Stimulated activated naive CD8-positive, alpha-beta T cell treated with anti-CD3 and anti-CD28 coated beads, Interleukin-15, amount 100 ng/mL, for 72 hours (primary cell): ENCODE measurements at places on chromosomes 13 and 19.

- DNase-seq: no peak
Measured at GRCh38 chr13:28531077-28531844, 36.3 kb upstream of the FLT1 start.

DNA sequence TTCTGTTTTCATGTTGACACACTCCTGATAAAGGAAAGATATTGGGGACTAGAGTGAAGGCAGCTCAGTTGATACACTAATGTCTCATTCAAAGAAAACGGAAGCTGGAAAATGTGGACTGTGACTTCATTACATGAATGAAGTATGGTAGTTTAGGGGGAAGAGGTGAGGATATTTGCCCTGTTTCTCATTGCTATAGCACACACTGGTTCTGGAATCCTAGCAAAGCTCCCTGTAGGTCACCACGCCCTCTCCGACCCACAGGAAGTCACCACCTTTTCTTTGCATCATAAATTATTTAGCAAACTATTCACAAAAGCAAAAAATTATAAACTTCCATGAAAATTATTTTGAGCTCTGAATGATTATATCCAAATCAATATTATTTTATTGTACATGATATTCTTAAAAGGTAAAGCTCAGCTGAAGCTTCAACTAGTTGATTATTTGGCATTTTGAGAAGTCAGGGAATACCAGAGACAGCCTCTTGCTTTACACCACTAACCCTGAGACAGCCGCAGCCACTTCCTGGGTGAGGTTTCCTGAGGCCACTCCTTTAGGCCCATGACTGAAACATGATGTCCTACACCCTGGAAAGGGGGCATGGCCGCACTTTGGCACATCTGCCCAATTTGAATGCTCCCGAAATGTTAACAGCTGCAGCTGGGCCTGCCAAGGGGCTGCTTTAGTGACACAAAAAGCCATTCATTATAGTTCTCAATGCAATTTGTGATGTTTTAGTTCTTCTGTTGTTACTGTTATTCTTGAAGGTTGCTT is 50.0 kb upstream of the WDFY2 start:
- DNase-seq: peak; percentile 45

DNA sequence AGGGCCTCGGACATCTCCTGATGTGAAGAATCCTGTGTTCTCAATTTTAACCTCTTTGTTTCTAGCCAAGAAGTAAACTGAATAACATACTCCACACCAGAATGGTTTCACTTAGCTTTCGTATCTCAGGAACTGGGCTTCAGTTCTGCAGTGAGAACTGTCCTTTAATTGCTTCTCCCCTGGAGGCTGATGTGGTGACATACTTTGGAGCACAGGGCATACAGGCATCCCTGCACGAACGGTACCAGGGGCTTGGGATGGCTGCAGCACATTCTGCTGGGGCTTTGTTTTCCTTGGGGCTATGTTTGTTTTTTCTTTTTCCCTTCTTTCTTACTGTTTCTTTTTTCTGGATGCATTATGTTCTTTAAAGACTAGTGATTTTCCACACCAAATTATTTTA is 230.5 kb downstream of the TM9SF2 start:
- DNase-seq: no peak

GRCh38 chr19:16266586-16266942 is 58.1 kb upstream of the KLF2 start:
- DNase-seq: peak; percentile 34

- DNase-seq: no peak
Measured at GRCh38 chr19:6297202-6297601, 17.4 kb upstream of the MLLT1 start.

DNA sequence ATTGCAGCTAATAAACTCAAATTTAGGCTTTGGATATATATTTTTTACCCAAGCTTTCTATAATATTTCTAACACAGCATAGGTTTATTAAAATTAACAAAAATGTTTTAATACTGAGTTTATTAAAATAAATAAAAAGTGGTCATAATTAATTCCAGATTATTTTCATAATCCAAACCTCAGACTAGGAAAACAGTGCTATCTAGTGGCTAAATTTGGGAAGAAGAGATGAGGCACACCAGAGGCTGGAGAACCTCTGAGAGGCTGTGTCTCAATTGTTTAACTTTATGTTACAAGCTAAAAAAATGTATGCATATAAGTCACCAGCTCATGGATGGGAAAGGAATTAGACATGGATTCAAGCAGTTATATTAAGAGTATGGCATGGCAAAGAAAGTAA is 392.5 kb downstream of the DIAPH3 start:
- DNase-seq: no peak

DNA sequence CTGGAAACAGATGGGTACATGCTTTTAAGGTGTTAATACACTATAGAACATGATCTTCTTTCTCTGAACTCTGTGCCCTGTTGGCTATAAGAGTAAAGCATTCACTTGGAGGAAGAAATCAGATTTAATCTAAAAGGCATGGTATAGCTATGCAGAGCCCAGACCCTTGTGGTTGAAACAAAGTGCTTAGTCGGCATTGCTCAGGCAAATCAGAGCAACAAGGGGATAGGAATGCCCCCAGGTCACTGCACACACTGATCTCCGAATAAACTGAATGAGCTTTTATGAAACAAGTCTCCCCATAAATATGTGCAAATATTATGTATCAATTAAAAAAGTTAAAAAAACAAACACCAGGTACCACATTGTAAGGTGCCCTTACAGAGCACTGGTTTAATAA is 52.0 kb upstream of the RGCC start:
- DNase-seq: no peak

- no peak for DNase-seq
Measured at GRCh38 chr13:39284801-39285388, 246.6 kb downstream of the NHLRC3 start.

DNA sequence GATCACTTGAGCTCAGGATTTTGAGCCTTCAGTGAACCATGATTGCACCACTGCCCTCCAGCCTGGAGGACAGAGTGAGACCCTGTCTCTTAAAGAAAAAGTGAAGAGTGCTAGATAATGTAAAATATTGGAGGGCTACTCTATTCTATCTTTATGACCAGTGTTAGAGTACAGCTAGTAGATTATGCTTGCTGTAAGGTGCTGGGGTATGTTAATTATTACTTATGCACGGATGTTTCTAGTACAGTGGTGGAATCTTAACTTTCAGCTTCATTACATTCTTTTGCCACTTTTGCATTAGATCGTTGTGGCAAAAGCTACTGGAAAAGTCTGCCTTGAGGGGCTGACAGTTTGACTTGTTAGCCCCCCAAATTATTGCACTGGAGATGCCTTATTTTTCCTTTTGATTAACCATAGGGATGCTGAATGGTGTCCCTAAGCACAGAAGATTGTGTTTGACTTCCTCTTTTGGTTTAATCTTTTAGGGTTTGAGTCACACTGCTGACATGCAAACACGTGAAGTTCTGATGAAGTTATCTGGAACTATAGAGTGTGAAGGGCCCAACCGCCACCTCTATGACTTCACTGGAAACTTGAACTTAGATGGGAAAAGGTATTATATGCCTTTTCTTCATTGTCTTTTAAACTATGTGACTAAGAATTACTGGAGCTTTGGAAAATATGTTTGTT is 169.8 kb downstream of the ATP8A2 start:
- DNase-seq: no peak

DNA sequence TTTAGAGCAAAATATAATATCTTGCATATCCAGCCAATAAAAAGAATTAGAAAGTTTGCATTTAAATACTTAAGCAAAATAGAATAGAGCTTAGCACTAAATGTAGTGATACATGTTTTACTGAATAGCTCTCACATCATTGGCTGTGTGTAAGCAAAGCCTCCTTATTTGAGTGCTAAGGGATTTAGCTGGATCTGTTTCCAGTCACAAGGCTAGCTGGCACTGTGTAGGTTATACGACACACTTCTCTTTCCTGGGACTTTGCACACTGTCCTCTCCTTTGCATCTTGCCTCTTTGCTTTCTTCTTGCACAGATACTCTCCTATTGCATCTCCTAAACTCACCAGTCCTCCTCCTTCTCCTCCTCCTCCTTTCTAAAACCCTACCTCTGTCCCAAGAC is 423.8 kb downstream of the KLF5 start:
- DNase-seq: no peak

GRCh38 chr19:1009041-1009980 is 9.1 kb downstream of the GRIN3B start:
- no peak for DNase-seq

DNA sequence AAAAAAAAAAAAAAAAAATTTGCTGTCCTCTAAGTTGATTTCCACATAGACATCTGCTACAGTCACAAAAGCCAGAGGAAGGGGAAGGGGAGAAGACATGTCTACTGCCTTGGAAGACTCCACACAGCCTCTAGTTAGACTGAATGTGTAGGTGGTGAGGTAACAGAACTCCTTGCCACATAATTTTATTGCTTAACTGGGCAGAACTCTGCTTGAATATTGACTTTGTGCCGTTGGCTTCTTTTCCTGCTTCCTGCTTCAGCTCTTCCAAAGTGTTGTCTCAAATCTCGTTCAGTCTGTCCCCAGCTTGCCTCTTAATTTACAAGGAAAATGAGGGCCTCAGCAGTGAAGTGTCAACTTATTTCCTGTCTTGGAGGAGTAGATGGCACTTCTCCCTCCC is 37.1 kb downstream of the ESD start:
- no peak for DNase-seq

GRCh38 chr13:94268661-94269060 is 210.8 kb downstream of the DCT start:
- DNase-seq: no peak

DNA sequence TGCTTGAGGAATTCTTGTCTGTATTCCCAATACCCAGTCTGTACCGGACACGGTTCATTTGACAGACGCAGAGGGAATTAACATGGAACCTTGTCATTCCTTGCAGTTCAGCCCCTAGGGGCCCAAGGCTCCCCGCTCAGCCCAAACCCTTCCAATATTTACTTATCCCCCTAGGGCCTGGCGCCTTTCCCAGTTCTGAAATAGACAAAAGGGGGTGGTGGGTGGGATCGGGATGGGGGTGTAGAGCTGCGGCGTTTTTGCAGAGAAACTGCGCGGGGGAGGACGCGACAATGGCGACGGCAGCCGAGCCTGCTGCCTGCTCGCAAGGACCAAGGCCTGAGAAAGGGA is 583 bp downstream of the AKAP8L start:
- DNase-seq: no peak

- no peak for DNase-seq
Measured at GRCh38 chr13:25085125-25085742, 10.7 kb upstream of the PABPC3 start.

DNA sequence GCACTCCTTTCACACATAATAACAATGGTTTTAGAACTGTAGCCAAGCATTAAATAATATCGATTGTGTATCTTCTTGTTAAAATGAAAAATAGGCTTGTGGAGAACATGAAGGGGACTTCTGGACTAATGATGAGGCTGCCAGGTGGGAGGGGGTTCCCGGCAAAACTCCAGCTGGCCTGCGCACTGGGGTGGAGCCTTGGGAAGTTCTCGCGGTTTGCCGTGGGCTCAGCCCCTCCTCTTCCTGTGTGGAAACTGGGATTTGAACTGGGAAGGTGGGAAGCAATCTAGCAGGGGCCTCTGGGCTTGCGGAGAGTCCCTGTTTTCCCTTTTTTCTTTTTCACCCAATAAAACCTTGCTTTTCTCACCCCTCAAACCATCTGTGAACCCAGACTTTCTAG is 113.7 kb upstream of the SLITRK1 start:
- DNase-seq: no peak

GRCh38 chr13:112978561-112979405 is 9.8 kb downstream of the MCF2L start:
- DNase-seq: no peak

- DNase-seq: no peak
Measured at GRCh38 chr13:74891610-74892009, 590.4 kb downstream of the TBC1D4 start.

DNA sequence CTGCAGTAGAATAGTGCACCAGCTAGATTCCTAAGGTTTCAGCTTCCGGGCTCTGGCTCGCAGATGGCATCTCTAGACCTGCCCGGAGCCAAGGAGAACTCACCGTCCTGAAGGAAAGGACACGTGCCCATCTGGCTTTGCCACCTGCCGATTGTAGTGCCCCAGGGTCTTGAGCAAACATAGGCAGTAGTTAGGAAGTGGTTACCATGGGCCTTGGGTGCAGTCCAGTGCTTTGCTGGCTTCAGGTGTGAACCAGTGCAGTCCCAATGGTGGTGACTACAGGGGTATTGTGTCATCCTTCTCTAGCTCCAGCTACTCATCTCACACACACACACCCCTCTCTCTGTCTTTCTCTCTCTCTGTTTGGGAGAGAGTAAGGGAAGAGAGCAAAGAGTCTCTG is 61.4 kb upstream of the TEX29 start:
- DNase-seq: no peak

- DNase-seq: no peak
Measured at GRCh38 chr19:7897292-7897691, 6.4 kb upstream of the MAP2K7 start.

DNA sequence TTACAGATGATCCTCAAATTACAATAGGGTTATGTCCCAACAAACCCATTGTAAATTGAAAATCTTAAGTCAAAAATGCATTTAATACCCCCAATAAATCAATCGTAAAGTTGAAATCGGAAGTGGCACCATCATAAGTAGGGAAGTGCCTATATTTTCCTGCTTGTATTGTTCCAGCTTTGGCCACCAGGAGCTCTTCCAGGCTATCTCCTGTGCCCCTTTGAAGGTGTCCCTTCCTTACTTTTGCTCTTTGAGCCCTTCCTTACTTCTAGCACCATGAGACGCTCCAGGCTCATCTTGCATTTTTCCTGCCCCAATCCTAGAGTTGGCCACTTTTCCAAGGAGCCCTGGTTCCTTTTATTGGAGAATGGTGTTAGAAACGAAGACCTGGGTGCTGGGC is 163.0 kb upstream of the TSC22D1 start:
- DNase-seq: no peak

GRCh38 chr13:45748941-45749759 is 47.0 kb downstream of the CBY2 start:
- DNase-seq: no peak

DNA sequence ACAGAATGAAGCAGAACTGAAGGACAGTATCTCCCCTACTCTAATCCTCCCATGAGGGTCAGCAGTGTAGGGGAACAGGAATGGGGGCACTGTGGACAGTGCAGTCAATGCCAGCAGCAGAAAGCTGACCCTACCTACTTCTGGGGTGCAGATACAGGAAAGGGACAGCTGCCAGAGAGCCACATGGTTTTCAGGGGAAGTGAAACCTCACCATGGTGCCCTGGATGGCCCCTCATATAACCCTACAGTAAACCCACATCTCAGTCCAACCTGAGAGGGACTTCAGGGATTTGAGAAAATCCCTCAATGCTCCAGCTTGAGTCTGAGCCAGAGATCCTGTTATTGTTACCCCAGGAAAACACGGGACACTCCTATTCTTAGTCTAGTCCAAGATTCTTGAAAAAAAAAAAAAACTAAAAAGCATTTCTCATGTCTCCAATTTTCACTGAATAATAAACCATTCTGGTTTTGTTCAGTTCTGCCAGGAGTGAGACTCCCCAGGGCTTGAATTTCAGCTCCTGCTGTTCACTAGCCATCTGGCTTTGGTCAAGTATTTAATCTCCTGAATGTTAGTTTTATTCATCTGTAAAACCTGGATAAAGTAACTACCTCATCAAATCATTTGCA is 511.6 kb upstream of the ARGLU1 start:
- no peak for DNase-seq

- DNase-seq: peak; percentile 52
Measured at GRCh38 chr19:16714702-16715287, 4.9 kb upstream of the NWD1 start.
